Spleen (tissue), 13 donors: ENCODE measurements at places on chromosomes 4 and X. TPM values are rescaled to one million over a fixed set of nuclear protein-coding genes. Genes with fewer than 3 reads are reported as not detected.

- H3K4me1 ChIP-seq = no peaks in the 10 kb centered on the region
- H3K27me3 ChIP-seq = no peaks in the 10 kb centered on the region
- no peak overlapping the region for H3K27ac ChIP-seq
- DNase-seq = no peak
- H3K4me3 ChIP-seq = no peak overlapping the region
- no peaks in the 10 kb centered on the region for H3K36me3 ChIP-seq
Measured at GRCh38 chr4:40122941-40123340, 66.3 kb downstream of the N4BP2 start.

- H3K36me3 ChIP-seq = no peaks in the 10 kb centered on the region
- no peak for DNase-seq
- H3K4me3 ChIP-seq = no peak overlapping the region
- no peak overlapping the region for H3K27ac ChIP-seq
- H3K4me1 ChIP-seq = no peaks in the 10 kb centered on the region
- H3K27me3 ChIP-seq = no peaks in the 10 kb centered on the region
Measured at GRCh38 chr4:174764105-174764729, 64.8 kb downstream of the GLRA3 start.

- no peak overlapping the region for H3K27ac ChIP-seq
- no peaks in the 10 kb centered on the region for H3K4me1 ChIP-seq
- H3K27me3 ChIP-seq = no peaks in the 10 kb centered on the region
- no peaks in the 10 kb centered on the region for H3K36me3 ChIP-seq
- H3K4me3 ChIP-seq = no peak overlapping the region
Measured at GRCh38 chr4:151087467-151087866, 12.0 kb upstream of the RPS3A start.

- no peak overlapping the region for H3K27ac ChIP-seq
- no peaks in the 10 kb centered on the region for H3K4me1 ChIP-seq
- H3K4me3 ChIP-seq = no peak overlapping the region
- H3K36me3 ChIP-seq = no peaks in the 10 kb centered on the region
- no peak for DNase-seq
Measured at GRCh38 chr4:189597341-189597740, 343.3 kb upstream of the FRG1 start.

GRCh38 chr4:4386296-4386735 is 586 bp upstream of the NSG1 start:
- H3K36me3 ChIP-seq = no peaks in the 10 kb centered on the region
- H3K27ac ChIP-seq = no peak overlapping the region
- peak overlapping the region; percentile 37 for H3K4me3 ChIP-seq
- H3K27me3 ChIP-seq = peaks cover 92% of the 10 kb centered on the region

DNA sequence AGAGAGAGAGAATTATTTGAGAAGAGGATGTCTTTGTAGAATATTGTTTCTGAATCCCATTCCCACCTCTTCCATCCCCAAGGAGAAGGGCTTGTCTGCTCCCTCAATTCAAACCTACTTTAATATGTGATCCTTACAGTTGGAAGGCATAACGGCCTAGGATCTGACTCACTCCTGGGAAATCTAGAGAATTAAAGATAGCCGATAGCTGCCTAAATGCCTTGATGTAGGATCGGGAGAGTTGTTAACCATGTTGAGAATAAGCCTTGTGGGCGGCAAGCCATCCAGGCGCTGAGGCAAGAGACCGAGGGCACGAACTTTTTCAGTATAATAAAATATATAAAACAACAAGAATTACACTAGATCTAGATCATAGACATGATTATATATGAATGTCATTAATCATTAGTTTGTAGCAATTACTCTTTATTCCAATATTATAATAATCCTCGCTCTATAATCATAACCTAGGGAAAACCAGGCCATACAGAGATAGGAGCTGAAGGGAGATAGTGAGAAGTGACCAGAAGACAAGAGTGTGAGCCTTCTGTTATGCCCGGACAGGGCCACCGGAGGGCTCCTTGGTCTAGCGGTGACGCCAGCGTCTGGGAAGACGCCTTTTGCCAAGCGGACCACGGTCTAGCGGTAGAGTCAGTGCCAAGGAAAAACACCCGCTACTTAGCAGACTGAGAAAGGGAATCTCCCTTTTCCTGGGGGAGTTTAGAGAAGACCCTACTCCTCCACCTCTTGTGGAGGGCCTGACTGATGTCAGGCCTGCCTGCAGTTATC is 13.5 kb downstream of the EMCN start:
- H3K36me3 ChIP-seq = no peaks in the 10 kb centered on the region
- no peak for DNase-seq
- no peak overlapping the region for H3K4me3 ChIP-seq

DNA sequence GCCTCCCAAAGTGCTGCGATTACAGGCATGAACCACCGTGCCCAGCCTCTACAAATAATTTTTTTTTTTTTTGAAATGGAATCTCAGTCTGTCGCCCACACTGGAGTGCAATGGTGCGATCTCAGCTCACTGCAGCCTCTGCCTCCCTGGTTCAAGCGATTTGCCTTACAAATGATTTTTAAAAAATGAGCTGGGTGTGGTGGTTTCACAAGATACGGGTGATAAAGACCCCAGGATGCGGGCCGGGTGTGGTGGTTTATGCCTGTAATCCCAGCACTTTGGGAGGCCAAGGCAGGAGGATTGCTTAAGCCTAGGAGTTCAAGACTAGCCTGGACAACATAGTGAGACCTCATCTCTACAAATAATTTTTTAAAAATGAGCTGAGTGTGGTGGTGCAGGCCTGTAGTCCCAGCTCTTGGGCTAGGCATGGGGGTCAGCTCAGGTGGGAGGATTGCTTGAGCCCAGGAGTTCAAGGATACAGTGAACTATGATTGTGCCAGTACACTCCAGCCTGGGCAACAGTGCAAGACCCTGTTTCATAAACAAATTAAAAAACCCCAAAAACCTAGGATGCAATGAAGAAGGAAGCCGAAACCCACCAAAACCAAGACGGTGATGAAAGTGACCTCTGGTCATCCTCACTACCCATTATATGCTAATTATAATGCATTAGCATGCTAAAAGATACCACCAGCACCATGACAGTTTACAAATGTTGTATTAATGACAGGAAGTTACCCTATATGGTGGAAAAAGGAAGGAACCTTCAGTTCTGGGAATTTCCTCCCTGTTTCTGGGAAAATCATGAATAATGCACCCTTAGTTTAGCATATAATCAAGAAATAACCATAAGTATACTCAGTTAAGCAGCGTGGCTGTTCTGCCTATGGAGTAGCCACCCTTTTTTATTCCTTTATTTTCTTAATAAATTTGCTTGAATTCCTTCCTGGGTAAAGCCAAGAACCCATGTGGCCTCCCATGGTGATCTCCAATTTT is 27.7 kb downstream of the PDGFRA start:
- peaks cover 13% of the 10 kb centered on the region for H3K4me1 ChIP-seq
- no peaks in the 10 kb centered on the region for H3K27me3 ChIP-seq
- no peak overlapping the region for H3K27ac ChIP-seq

- H3K4me3 ChIP-seq = no peak overlapping the region
- H3K36me3 ChIP-seq = peaks cover 8% of the 10 kb centered on the region
- DNase-seq = no peak
- no peaks in the 10 kb centered on the region for H3K27me3 ChIP-seq
- no peak overlapping the region for H3K27ac ChIP-seq
- H3K4me1 ChIP-seq = no peaks in the 10 kb centered on the region
Measured at GRCh38 chr4:89022426-89023128, 34.4 kb downstream of the FAM13A start.

DNA sequence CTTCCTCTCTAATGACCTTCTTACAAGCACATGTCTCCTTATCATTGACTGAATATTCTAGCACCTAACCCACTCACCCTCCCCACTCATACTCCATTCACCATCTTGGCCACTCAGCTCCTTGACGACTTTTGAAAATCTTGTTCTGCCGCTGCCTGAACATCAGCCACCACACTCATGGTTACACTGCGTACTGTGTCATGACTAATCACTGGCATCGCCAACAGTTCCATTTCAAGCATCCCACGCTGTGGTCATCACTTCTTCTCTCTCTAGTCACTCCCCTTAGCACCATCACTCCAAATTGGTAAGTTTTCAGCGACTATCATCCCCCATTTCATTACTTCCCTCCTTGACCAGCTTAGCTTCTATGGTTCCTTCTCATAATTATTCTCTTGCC is 352.8 kb downstream of the MAPK10 start:
- no peak overlapping the region for H3K27ac ChIP-seq
- H3K4me1 ChIP-seq = no peaks in the 10 kb centered on the region
- no peaks in the 10 kb centered on the region for H3K27me3 ChIP-seq
- H3K36me3 ChIP-seq = peaks cover 3% of the 10 kb centered on the region
- H3K4me3 ChIP-seq = no peak overlapping the region

- H3K4me1 ChIP-seq = no peaks in the 10 kb centered on the region
- no peak for DNase-seq
- H3K27me3 ChIP-seq = no peaks in the 10 kb centered on the region
- H3K27ac ChIP-seq = no peak overlapping the region
- H3K36me3 ChIP-seq = no peaks in the 10 kb centered on the region
Measured at GRCh38 chr4:83631066-83631465, 95.2 kb downstream of the GPAT3 start.

The STATH gene
- not detected for total RNA-seq

The F8A2 gene
- not detected for total RNA-seq

The MRFAP1L1 gene
- 57.1 TPM for total RNA-seq

The USP11 gene
- 91.5 TPM for total RNA-seq

The MUC7 gene
- total RNA-seq = not detected
